ENCODE measurements at places on chromosomes 7 and 10. TPM values are rescaled to one million over a fixed set of nuclear protein-coding genes. Genes with fewer than 3 reads are reported as not detected.
A peak's percentile ranks its signal among the peaks of the same experiment; 100 is the strongest.

DNA sequence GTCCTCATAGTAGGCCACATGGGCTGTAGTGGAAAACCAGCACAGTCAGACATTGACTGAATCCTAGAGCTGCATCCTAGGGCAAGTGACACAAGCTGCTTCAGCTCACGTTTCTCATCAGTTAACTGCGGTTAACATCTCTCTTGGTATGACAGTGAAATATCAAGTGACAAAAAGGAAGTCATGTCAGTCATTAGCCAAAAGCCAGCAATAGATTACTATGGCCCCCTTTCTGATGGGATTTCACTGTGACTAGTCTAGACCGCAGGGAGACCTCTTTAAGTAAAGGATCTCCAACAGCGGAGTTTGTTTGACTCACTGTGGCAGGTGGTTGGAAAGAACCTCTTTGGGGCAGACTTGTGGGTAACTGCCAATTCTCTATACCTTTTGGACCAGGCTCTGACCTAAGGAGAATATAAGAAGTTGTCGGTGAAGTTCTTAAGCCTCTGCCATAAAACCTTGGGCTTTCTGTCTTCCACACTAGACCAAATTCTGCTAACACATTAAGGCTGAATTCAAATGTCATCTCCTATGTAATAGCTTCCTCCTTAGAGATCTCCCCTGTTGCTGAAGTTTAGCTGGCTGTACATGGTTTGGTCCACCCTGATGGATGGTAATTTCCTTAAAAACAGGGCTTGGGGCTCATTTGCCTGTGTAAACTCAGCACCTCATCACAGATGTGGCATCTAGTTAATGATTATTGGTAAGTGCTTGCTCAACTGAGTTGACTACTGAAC lies 115.3 kb downstream of the SGMS1 start:
- no peak for DNase-seq

DNA sequence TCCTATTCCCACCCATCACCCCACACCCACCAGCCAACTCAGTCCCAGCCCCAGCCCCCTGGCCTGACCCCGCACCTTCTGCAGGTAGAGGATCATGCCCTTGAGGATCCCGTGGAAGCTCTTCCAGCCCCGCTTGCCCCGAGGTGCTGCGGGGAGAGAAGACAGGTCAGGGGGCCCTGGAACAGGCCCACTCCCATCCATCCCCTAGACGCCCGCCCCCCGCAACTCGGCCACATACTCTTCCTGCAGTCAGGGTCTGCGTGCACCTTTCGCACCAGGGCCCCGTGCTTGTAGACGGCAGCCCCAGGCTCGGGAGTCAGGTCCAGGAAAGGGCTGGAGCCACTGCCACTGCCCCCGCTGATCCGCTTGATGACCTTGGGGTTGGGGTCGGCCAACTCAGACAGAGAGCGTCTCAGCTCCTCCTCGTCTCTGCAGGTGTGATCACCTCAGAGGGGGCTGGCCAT lies 9.6 kb downstream of the NFKB2 start:
- no peak for DNase-seq

CNNM1 gene
- total RNA-seq = 0.30 TPM

DNA sequence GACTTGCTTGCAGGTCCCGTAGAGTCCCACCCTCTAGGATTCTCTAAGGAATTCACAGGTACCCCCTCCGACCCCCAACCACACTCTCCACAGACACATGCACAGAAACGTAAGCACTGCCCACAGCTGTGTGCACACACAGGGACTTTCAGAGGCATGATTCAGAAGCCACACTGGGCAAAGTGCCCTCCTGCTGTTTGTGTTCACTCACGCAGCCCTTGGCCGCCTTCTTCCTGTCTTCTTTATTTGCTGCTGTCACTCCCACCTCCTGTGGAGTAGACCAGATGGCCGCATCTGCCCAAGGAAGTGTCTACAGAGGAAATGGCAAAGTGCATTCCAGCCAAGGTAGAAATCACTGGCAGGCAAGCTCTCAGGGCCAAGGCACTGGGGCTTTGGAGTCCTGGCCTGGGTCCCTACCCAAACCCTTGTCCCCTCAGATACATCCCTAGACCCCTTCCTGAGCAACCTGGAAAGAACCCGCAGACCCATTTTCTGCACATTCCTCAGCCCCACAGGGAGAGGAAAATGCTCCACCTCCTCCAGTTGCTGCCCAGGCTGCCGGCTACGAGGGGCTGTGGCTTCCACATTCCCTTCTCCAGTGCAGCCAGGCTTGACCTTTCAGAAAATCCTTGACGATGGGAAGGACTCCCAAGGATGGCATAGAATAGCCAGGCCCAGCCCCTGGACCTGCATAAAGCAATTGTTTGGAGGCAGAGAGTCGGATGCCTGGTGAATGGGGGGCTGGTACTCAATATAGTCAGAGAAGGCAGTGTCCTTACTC lies 21.6 kb upstream of the GIMAP8 start:
- DNase-seq = no peak

SPDYE8 gene
- not detected for total RNA-seq

NUB1 gene
- 56.6 TPM for total RNA-seq

FRA10AC1 gene
- 24.8 TPM for total RNA-seq

DNA sequence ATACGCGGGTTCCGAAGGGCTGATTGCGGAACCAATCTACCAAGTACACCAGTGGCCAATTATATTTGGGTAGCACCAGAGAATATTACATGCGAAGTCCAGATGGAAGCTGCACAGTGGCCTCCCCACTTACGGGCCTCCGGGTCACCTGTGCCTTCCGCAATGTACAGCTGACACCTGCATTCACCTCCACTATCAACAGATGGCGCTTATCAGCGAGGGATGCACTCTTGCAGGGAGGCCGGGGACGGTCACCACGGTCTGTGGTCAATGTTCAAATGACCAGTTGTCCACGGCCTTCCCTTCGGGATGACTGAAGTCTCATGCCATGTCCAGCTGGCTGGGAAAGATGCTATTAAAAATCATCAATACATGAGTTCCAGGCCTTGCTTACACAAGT lies 47.6 kb downstream of the SLIT1 start:
- peak; percentile 46 for DNase-seq

DNA sequence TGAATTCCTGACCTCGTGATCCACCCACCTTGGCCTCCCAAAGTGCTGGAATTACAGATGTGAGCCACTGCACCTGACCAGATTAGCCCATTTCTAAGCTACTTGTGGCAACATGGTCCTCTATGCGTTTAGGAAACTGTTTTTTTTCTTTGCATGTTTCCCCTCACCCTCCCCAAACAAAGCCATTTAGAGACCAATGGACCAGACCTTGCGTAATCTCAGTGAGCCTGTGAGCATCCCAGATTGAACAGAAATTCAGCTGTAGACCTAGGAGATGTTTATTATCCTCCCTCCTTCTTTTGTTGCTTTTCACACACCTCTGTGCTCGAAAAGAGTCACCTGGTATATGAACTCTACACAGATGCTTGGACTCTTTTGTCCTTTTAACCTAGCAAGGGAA lies 28.5 kb upstream of the CAMK1D start:
- no peak for DNase-seq
